ENCODE measurements at places on chromosomes 12 and 14. TPM values are rescaled to one million over a fixed set of nuclear protein-coding genes. Genes with fewer than 3 reads are reported as not detected.

Gene LRFN5
- 0.07 TPM for polyA plus RNA-seq

Gene CISTR
- polyA plus RNA-seq: not detected

Gene PKP2
- 0.04 TPM for polyA plus RNA-seq

Gene LYZ
- polyA plus RNA-seq: not detected

Gene SLC25A47
- not detected for polyA plus RNA-seq

Gene SYT1
- 1.3 TPM for polyA plus RNA-seq

Gene ESPL1
- polyA plus RNA-seq: 7.3 TPM

Gene OTUB2
- polyA plus RNA-seq: 1.2 TPM

Gene KRT7
- 659 TPM for polyA plus RNA-seq

Gene STK38L
- polyA plus RNA-seq: 13.9 TPM

Gene CRIP1
- 1.4 TPM for polyA plus RNA-seq

Gene DPPA3
- not detected for polyA plus RNA-seq

Gene DLGAP5
- 18.3 TPM for polyA plus RNA-seq

Gene PROX2
- polyA plus RNA-seq: not detected

Gene ULK1
- 13.7 TPM for polyA plus RNA-seq

DNA sequence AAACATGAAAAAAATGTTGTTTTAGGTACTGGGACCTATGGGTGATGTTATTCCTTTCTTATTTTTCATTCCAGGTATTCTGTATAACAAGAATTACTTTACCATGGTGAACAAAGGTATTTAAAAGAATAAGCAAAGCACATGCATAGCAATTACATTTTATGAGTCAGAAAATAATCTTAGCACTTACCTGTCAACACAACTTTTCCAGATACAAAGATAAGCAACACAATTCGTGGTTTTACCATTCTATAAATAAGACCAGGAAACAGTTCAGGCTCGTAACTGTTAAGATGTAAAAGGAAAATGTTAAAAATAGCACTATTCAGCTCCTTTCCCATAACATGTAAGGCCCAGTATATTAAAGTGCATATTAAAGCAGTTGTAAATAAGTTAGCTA is 12.3 kb upstream of the ATG14 start:
- no peak for DNase-seq

DNA sequence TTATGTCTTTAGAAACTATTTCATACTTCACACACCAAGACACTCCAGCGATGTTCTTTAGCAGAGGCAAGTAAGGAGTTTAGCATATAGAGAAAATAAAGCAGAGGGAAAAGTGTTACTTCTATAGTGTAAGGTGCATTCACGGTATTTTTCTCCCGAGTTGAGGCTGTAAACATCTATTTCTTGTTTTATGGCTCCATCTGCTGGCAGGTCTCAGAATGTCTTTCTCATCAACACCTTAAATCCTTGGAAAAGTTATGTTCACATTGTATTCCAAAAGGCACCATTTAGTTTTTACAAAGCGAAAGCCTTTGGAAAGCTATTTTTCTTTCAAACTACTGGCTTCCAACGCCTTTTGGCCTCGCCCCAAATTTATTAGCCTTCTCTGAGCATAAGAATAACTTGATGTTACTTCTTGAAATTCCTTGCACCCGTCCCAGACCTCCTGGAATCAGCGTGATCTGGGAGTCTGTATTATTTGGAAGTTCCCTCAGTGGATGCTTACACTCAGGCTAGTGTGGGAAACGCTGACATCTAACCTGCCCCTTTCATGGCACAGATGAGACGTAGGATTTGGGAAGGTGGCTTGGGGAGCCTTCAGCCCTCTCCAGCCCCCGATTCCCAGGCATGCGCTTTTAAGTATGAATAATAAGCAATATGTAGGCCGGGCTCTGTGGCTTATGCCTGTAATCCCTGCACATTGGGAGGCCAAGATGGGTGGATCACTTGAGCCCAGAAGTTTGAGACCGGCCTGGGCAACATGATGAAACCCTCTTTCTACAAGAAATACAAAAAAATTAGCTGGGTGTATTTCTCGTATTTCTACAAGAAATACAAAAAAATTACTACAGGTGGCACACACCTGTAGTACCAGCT is 1.9 kb upstream of the PIWIL1 start:
- no peak for DNase-seq

GRCh38 chr12:122121745-122122144 is 43.2 kb downstream of the MLXIP start:
- DNase-seq: no peak

DNA sequence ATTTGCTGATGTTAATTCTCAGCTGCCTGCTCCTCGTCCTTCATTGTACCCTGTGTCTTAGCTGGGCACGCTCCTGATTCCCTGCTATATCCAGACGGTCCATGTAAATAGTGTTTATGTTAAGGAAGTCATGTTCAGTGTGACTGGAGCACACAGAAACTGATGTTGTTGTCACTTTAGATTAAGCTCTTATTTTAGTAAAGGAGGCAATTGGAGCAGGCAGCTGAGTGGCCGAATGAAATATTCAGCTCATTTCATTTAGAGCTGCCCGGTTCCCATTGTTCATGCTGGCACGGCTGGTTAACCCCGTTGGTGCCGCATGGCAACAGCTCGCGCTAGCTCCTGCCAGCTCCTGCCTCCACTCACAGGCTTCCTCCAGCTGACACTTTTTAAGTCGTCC is 446.8 kb upstream of the SOX5 start:
- no peak for DNase-seq

GRCh38 chr14:61323970-61324369 is 2.6 kb downstream of the PRKCH start:
- DNase-seq: no peak

DNA sequence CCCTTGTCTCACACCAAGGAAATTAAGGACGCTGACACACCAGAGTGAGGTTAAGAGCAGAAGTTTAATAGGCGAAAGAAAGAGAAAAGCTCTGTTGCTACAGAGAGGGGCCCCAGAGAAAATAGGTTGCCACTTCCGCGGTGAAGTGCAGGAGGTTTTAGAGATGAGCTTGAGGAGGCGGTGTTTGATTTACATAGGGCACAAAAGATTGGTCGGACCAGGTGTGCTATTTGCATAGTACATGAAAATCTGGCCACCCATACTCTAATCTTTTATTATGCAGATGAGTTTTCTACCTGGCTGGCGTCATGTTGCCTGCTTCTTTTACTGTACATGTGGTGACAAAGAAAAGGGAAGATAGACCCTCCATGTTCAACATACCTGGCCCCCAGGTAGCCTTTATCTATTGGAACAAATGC is 23.3 kb upstream of the MYF6 start:
- DNase-seq: no peak

- no peak for DNase-seq
Observed at GRCh38 chr14:56217380-56218045, 99.3 kb downstream of the PELI2 start.

- no peak for DNase-seq
Observed at GRCh38 chr12:113854385-113855142, 111.6 kb downstream of the RBM19 start.

GRCh38 chr12:116903818-116904217 is 6.9 kb upstream of the FBXW8 start:
- no peak for DNase-seq

DNA sequence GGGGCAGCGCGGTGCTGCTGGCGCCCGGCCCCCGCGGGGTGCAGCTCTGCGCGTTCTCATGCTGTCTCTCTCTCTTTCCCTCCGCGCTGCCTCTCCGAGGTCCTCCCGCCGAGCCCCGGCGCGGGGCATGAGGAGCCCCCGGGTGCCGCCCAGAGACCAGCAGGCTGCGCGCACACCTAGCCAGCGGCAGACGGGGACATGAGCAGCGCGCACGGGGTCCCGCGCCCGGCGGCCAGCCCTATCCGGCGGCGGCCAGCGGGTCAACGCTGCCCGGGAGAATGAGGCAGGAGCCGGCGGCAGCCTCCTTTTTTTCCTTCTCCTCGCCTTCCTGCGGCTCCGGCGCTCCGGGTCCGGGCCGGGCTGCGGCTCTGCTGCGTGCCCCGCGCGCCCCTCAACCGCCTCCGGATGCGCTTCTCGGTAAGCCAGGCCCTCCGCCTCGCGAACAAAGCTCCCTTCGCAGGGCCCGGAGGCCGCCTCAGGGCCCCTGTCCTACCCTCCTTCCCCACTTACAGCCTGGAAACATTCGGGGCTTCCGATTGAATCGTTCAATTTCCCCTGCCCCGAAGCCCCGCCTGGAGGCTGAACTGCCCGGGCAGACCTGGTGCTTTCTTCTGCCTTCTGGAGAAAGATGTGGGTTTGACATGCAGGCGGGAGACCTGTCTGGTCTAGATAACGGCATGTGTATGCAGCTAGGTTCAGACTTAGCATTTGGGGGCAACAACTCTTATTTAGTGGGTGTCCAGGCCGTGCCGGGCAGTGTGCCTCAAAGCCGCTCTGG is at the start of gene TUNAR:
TUNAR (plus strand) TSS at position 72 of the 778 bp plus-strand sequence.
- DNase-seq: no peak

- DNase-seq: peak; percentile 36
Observed at GRCh38 chr12:49428793-49429192, 61.5 kb downstream of the SPATS2 start.

DNA sequence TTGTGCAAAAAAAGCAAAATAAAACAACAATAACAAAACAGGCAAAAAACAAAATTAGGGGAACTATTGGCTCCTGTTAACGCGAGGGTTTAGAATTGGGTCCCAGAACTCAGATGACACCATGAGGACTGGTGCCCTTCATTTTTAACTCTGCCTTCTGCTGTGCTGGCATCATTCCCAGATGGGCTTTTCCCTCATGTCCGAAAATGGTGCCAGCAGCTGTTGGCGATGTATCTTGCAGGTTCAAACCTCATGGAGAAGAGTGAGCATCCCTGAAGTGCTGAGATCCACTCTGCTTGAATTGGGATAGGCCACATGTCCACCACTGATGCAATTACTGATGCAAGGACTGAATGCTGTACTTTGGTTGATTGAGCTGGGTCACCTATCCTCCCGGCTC is 61.1 kb downstream of the MYRFL start:
- no peak for DNase-seq

DNA sequence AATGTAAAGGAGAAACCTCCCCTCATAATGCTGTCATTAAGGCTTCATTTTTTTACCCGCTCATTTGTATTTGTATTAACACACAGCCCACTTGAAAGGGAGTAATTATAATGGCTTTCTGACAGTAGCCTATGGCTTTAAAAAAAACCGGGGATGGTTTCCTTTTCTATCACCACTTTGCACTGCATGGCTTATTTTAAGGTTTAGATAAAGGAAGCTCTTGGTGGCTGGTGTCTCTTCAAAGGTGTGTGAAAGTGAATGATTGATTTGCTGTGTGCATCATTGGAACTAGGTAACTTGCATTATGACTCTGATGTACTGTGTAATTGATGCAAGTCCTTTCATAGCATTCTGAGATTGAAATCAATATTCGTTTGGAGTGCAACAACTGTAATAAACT is 80.7 kb downstream of the NPAS3 start:
- DNase-seq: no peak

DNA sequence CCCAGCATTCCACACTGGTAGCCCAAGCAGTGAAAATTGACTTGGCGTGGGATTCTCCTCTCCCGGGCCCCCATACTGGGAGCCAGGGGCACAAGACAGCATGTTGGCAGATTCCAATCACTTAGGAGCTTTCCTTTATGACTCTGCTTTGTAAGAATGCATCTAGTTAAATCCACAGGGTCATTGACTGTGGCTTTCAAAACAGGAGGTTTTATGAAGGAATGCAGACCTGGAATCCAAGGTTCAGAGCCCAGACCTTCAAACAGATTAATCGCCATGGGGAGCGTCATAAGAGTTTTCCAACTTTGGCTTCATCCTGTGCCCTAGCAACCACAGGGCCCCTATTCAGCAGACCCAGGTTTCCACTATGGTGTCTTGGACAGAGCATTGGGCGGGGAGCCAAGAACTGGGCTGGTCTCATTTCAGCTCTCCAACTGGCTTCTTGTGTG is 76.4 kb upstream of the RMST start:
- no peak for DNase-seq

DNA sequence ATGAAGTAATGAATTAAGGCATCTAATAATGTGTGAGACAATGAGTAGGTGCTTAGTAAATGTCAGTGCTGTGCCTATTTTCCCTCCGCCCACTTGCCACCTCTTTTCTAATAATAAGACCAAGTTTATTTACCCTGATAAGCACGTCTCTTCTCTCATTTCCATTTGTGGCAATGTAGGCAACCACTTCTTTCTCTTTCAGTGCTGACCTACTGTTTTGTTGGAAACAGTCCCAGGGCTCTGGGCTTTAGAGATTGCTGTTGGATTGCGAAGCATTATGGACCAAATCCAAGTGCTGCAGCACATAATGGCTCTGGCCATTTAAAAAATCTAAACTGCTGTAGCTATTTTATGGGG is 141.3 kb upstream of the PLEKHG7 start:
- peak; percentile 35 for DNase-seq

- no peak for DNase-seq
Observed at GRCh38 chr14:67602995-67603545, 3.0 kb upstream of the PIGH start.

DNA sequence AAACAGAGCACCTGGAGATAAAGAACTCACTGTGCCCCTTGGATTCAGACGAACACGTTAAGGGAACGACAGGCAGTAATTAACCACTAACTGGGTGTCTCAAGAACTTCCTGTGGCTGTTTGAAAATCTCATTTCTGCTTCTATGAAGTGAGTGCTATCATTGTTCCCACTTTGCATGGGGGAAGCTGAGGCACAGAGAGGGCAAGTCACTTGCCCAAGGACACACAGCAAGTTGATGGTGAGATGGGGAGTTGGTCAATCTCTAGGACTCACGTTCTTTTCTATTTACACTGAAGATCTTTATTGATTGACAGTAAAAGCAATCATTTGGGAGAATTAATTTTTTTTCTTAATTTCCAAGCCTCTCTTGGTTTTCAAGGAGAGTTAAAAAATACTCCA is 26.8 kb upstream of the LHX5 start:
- DNase-seq: no peak

GRCh38 chr12:54182981-54183380 is 5.8 kb downstream of the SMUG1 start:
- no peak for DNase-seq

GRCh38 chr12:4034921-4035320 is 161.7 kb upstream of the PARP11 start:
- no peak for DNase-seq

- no peak for DNase-seq
Observed at GRCh38 chr14:59333235-59333634, 131.9 kb downstream of the GPR135 start.

- DNase-seq: no peak
Observed at GRCh38 chr12:52434081-52434733, at the start of gene KRT75. TSS of gene KRT75 (minus strand) at chr12:52434371. CDS start at chr12:52434304, 67 bp downstream.

GRCh38 chr12:67541625-67541991 is 106.9 kb upstream of the DYRK2 start:
- DNase-seq: no peak

GRCh38 chr14:104865081-104865630 is at the start of gene CEP170B:
TSS of gene CEP170B (plus strand) at chr14:104865268. CDS start at chr14:104868451, 3,183 bp downstream.
- no peak for DNase-seq

GRCh38 chr12:55842681-55843429 is at the start of gene MMP19:
TSS of gene MMP19 (minus strand) at chr12:55842936. CDS start at chr12:55842830, 106 bp downstream.
- no peak for DNase-seq

DNA sequence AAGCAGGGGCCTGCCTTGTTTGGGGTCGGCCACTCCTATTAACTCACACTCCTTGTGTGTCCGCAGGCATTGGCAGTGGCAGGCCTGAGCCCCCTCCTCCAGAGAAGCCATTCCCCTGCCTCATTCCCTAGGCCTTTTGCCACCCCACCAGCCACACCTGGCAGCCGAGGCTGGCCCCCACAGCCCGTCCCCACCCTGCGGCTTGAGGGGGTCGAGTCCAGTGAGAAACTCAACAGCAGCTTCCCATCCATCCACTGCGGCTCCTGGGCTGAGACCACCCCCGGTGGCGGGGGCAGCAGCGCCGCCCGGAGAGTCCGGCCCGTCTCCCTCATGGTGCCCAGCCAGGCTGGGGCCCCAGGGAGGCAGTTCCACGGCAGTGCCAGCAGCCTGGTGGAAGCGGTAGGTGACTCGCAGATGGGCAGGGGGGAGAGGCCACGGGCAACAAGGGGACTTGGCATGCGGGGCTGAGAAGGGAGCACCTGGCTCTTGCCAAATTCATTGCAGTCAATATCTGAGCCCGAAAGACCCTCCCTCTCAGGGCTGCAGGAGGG is 106.3 kb upstream of the FKBP4 start:
- no peak for DNase-seq

Data from BJ (cell line).